GOT3 (cell line): ENCODE measurements at places on chromosomes 3 and 15.

GRCh38 chr3:31840252-31840651 is 140.8 kb downstream of the OSBPL10 start:
- DNase-seq, result no peak

DNA sequence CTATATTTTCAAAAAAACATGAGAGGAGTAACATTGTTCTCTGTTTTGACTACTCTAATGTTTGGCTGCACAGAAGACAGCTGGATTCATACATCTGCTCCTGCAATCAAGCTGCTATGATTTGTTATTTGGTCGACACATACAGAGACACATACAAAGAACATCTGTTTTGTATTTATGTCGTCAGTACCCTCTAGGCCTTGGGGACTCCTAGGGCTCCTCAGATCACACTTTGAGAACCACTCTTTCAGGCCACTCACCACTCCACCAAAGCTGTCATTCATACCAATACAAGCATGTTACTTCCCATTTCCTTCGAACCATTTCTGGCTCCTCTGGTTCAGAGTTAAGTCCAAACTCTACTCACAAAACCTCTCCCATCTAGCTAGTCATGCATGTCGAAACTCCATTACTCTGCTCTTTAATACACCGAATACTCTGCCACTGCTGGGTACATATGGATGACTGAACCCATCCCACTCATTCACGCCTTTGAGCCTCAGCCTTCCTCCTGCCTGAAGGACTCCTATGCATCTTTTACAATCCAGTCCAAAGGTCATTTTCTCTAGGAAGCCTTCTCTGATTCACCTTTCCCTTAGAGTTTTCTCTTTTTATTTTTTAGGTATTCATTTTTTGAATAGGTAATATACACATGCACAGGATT is 102.9 kb upstream of the ARHGEF3 start:
- no peak for DNase-seq

DNA sequence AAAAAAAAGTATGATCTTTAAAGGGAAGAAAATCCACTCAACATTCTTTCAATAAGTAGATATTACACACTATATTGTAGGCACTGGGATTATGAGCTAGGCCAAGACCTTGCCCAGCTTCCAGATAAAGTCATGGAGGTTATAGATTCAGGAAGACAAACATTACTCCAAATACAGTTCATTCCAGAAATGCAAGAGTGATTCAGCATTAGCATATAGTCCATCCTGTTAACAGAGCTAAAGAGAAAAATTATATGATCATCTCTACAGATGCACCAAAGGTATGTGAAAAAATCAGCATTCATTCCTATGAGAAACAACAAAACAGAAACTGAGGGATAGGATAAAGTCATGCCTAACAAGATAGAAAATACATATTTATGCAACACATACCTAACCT is 42.1 kb upstream of the NSMCE3 start:
- DNase-seq, result no peak

DNA sequence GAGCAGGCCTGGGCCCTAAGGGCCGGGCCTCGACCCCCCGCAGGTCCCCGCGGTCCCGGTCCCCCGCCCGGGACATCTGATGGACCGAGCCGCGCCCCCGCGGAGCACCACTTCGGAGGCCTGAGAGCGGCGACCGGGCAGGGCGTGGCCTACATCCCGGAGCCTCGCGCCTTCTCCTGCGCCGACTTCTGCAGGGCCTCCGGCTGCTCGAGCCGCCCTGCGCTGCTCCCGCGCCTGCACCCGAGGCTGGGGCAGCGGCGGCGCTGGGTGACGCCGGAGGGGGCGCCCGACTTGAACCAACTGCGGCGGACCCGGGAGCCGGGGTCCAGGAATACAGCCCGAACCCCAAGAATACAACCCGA is 14.9 kb upstream of the GP9 start:
- DNase-seq, result no peak

DNA sequence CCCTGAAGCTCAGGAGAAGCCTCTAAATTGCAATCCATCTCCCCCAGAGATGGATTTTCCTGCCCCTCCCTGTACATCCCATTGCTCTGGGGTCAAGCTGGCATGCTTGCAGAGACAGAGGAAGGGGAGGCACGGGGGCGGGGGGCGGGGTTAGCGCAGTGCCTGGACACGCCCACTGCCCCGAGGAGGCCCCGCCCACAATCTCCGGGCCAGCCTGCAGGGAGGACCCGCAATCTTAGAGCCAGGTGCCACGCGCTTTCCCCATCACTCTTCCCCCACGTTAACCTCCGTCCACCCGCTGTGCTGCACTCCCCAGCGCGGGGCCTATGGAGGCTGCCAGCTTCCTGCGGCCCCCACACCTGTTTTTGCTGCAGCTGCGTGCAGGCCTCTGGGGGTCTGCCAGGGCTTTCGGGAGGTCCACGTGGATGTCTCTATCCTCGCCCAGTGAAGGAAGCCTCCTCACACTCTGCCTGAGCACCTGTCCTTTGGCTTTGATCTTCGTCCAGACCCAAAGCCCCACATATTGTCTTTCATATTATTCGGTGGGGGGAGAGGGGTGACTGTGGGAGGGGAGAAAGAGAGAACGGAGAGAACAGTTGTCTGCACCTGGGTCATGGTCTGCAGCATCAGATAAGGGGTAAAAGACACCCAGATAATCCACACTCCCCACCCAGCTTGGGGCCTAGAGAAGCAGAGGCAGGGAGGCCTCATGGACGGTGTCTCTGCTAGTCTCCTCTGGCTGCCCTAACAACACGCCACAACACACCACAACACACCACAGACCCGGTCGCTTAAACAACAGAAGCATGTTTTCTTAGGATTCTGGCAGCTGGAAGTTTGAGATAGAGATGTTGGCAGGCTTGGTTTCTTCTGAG is 118.0 kb upstream of the MEF2A start:
- no peak for DNase-seq

- no peak for DNase-seq
Measured at GRCh38 chr15:89070197-89071124, 17.8 kb upstream of the ABHD2 start.

DNA sequence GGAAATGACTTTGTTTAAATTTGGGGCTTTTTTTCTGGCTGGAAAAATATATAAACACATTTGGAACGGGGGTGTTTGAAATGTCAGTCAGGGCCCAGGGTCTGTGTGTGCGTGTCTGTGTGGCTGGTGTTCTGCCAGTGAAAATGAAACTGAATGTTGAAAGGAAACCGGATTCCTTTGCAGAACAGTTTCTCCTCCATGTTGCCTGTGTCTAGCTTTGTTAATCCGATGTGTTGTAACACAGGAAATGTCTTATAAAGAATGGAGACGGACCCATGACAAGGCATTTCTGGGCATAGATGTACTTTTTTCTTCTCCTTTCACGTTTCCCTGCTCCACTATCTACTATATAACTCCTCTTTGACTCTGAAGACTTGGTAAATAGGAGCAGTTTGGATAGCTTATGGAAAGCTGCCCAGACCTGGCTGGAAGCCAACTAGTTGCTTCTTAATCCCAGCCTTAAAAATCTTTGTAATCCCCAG is 2.8 kb downstream of the SQOR start:
- DNase-seq, result no peak

DNA sequence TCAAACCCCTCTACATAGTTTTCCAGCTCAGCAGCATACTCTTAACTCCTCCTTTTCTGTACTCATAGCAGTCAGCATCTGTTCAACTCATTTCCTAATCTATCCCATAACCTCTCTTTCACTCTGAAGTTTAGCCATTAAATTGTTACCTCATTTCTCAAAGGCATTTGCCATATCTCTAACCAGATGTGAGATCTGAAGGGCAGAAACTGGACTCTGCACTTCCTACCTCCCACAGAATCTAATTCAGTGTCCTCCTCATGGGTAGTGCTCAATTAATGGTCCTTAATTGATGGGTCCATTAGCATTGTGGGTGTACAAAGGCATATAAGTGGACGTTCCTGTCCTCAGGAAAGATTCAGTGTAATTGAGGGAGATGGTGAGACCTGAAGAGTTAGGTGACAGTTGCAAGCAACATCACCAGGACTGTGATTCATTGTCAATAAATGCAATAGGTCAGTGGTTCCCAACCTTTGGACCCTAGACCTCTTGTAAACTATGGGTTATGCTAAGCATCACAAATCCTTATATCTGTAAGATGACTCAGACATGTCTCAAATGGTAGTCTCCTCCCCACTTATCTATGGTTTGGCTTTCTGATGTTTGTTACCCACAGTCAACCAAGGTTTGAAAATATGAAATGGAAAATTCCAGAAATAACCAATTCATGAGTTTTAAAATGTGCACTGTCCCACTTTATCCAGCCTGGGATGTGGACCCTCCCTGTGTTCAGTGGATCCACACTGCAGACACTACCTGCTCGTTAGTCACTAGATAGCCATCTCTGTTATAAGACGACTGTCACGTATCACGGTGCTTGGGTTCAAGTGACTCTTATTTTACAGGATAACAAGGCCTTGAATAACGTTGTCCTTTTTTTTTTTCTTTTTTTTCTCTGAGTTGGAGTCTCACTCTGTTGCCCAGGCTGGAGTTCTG is 25.0 kb upstream of the UACA start:
- DNase-seq, result no peak

DNA sequence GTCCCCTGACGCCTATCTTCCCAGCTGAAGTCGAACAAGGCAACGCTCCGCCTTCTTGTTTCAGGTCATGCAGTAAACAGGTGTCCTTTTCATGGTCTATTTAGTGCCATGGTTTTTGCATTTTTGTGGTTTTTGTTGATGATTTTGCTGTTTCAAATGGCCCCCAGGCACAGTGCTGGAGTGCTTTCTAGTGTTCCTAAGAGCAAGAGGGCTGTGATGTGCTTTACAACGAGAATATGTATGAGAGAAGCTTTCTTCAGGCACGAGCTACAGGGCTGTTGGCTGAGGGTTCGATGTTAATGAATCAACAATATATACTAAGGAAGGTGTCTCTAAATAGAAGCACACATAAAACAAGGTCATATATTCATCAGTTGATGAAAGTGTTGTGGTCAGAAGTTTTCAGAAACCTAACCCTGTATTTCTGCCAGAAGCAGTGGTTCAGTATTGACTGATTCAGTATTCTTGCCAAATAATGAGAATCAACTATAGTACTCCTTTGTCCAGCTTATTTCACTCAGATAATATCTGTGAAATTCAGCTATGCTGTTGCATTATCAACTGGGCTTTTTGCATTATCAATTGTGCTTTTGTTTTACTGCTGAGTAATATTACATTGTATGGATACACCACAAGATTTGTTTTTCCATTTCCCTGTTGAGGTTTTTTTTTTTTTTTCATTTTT is 18.5 kb downstream of the LIMD1 start:
- no peak for DNase-seq

DNA sequence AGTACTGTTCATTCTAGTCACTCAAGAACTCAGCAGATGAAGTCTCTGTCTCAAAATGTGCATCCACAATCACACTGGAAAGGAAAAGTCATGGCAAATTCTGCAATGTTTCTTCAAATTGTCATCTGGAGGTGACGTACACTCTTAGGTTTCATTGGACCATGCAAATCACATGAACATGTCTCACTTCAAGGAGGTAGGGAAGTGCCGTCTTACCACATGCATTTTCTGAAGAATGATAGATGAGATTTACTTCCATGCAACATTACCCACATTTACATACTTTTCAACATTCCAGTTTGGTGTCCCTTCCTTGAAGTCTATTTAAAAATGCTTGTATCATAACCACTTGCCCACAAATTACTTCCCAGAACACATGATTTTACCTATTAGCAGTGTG is 107.9 kb upstream of the SATB1 start:
- no peak for DNase-seq

- no peak for DNase-seq
Measured at GRCh38 chr3:66809595-66809958, 188.5 kb upstream of the KBTBD8 start.

DNA sequence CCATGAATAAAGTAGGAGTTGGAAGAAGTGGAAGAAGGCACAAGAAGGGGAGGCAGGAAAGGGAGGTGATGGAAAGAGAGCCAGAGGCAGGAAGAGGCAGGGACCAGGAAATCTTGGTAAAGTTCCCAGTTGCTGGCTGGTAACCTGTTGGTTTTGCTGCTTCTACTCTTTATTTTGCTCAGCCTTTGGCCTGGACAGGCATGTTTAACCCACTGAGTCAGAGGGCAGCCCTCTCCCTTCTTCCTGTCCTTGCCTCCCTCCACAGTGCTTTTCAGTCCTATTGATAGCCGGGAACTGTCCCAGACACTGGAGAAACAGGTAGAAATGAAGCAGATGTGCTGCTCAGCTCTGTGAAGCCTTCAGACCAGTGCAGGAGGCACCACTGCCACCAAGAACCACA is 43.4 kb upstream of the APEH start:
- DNase-seq, result no peak

DNA sequence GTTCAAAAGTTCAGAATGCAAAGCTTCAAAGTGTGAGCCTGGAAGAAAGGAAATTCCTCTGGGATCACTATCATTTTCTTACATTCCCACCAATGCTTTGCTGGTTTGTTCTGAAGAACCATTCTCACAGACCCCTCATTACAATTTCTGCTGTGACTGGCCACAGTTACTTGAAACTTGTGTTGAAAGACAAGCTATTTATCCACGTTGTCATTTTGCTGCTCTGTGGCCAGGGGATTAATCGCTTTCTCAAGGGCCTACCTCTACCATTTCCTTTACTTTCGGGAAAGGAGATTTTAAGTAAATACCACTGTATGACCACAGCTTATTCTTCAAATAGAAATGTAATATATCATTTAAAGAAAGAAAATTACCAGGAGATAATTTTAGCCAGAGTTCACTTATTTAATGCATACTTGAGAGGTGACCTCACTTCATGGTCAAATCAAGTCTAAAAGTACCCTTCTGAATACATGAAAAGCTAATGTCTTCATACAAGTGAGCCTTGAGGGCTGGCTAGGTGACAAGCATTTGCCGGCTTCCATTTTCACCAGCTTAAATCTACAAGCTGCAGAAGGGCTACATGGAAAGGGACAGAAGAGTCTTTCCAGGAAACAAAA is 69.8 kb upstream of the ROBO2 start:
- DNase-seq, result no peak

DNA sequence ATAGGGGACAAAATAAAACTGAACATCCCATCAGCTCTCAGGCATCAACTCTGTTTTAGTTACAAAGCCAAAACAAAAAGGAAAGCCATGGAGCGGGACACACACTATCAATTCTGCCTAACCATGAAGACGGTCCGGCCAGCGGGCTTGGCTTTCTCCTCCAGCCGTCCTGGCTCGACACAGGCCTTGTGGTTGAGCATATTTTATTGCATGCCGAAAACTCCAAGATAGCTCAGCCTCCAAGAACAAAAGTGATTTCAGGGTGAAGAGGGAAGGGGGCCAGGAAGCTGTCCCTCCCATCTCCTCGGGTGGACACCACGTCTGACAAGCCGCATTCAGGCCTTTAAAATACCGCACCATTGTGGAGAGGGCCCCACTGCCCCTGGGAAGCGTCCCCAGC is 31.2 kb downstream of the WNT5A start:
- DNase-seq, result no peak

DNA sequence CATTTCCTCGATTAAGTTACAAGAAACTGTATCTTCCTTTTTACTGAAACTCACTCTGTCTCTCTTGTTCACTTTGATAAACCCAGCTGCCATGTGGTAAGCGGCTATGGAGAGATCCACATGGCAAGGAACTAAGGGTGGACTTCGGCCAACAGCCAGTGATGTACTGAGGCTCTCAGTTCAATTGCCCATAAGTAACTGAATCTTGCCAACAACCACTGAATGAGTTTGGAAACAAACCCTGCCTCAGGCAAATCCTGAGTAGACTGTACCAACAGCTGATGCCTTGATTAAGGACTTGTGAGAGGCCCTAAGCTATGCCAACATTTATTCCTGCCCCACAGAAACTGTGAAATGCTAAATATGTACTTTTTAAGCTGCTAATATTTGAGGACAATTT is 433.5 kb downstream of the PLOD2 start:
- no peak for DNase-seq

GRCh38 chr15:81296673-81297072 is 27.3 kb downstream of the STARD5 start:
- no peak for DNase-seq

- DNase-seq, result no peak
Measured at GRCh38 chr15:99436542-99437314, 129.1 kb upstream of the MEF2A start.
